Stimulated activated CD8-positive, alpha-beta memory T cell treated with anti-CD3 and anti-CD28 coated beads, Interleukin-4, amount 100 ng/mL, for 1 hour (primary cell): ENCODE measurements at places on chromosomes 2 and 18.

GRCh38 chr2:143229411-143229810 lies 100.2 kb downstream of the ARHGAP15 start:
- no peak for DNase-seq

DNA sequence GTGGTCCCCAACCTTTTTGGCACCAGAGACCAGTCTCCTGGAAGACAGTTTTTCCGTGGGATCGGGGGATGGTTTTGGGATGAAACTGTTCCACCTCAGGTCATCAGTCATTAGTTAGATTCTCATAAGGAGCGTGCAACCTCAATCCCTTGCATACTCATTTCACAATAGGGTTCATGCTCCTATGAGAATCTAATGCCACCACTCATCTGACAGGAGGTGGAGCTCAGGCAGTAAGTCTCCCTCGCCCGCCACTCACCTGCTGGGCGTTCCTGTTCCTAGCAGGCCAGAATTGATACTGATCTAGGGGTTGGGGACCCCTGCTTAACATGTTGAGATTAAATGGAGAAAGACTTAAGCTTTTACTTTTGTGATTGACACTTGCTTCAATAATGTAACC lies 9.9 kb downstream of the NABP1 start:
- no peak for DNase-seq

DNA sequence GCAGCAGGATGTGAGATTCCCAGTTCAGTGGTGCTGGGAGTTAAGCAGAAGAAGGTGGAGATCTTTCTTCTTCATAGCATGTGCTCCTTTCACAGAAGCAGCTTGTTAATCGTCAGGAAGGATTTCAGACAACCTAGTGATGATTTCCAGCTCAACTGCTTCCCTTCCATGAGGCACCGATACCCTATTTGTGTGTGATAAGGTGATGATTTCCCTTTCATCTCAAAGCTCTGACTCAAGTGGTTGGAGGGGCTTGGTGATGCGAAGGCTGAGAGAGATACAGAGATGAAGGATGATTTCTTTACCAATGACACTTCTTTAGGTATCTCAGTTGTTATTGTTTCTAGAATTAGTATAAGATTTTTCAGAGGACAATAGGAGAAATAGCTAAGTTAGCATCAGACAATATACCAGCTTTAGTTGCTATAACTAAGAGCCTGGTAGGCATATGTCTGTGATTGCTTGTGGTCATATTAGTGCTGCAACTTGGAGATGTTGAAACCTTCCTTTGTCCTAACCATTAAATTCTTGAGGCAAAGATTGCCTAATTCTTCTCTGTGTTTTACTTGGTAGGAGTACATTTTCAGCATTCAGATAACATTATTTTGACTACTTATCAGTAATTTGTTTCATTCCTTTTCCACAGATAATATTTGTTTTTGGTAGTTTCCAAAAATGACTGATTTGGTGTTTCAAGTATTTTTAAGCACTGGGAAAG lies 111.3 kb downstream of the PLCL1 start:
- no peak for DNase-seq

DNA sequence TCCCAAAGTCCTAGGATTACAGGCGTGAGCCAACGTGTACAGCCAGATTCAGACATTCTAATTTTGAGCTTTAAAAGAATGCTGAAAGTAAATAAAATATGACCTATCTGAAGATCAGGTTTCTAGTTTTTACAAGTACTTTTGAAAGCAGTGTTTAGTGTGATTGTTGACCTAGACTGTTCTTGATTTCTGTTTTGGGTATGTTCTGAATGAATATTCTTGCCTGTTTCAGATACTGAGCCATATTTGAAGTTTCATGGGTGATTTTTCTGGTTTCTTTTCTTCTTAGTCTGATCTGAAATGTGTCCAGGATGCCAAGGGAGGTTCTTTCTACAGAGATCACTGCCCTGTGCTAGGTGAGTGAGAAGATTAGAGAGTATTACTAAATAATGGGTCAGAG lies 37.2 kb downstream of the MIB1 start:
- no peak for DNase-seq

- no peak for DNase-seq
Measured at GRCh38 chr2:138760676-138761075, 19.5 kb downstream of the NXPH2 start.

- no peak for DNase-seq
Measured at GRCh38 chr2:134508391-134508790, 210.4 kb downstream of the TMEM163 start.

GRCh38 chr2:183081911-183082310 lies 3.4 kb downstream of the DUSP19 start:
- no peak for DNase-seq

GRCh38 chr2:173684896-173685459 lies 280.2 kb downstream of the SP3 start:
- DNase-seq = no peak

- DNase-seq = no peak
Measured at GRCh38 chr18:6681331-6681875, 48.1 kb upstream of the ARHGAP28 start.

DNA sequence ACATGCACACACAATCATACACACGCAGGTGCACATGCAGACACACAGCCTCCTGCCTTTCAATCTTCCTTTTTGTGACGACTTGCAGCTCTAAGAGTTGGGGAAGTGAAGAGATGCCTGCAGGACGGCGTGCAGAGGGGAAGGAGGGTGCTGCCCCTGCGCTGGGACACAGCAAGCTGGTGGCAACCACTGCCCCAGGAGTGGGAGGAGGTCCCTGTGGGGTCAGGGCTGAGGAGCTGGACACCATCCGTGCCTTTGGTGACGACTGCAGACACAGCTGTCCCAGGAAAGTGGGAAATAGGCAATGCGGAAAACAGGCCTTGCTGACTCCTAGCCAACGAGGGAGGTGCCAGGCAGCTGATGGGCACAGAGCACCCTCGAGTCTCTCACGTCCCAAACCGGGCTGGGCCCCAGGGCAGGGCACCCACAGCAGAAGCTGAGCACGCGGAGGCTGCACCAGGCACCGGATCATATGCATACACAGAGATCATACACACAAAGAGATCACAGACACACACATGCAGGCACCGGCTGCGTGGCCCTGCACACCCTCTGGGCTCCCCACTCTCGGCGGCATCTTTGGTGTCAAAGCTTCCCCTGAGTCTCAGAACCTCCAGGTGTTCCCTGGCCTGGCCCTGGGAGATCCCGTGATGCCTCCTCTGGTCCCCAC lies 146.1 kb downstream of the PXDN start:
- no peak for DNase-seq

GRCh38 chr18:10804126-10804525 lies 278.3 kb downstream of the NAPG start:
- DNase-seq = no peak

DNA sequence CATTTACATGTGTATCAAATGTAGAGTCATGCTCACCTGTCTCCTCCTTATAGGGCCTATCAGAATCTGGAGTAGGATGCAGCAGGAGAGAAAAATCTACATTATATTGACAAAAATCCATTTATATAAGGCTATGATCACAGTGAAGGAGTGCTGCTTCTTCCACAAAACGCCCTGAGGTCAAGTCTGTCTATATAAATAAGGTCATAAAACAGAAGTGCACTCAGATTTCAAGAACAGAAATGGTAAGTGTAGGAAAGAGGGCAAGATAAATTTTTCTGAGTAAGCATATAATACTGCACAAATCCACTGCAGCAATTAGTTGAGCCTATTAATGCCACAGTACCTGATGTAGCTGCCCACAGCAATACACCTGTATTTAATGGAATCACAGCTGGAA lies 51.8 kb downstream of the COL5A2 start:
- no peak for DNase-seq

- DNase-seq = no peak
Measured at GRCh38 chr2:16394072-16394985, 271.3 kb downstream of the CYRIA start.

GRCh38 chr18:62555135-62555534 lies 32.3 kb downstream of the ZCCHC2 start:
- DNase-seq = no peak

DNA sequence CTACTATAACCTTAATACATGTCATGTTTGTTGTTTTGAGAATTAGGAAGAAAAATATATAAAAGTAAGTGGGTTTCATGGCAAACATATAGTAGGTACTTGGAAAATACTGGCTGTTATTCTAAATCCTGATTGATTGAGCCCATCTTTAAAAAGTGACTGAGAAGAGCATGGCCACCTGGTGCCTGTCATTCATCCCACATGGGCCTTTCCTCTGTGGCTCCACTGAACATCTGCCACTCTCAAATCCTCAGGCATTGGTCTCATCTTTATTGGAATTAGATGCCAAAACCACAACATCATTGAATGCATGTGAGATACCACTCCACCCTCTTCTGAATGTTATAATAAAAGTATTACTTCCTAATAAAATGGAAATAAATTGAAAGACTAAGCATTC lies 101.6 kb upstream of the TTN start:
- no peak for DNase-seq

DNA sequence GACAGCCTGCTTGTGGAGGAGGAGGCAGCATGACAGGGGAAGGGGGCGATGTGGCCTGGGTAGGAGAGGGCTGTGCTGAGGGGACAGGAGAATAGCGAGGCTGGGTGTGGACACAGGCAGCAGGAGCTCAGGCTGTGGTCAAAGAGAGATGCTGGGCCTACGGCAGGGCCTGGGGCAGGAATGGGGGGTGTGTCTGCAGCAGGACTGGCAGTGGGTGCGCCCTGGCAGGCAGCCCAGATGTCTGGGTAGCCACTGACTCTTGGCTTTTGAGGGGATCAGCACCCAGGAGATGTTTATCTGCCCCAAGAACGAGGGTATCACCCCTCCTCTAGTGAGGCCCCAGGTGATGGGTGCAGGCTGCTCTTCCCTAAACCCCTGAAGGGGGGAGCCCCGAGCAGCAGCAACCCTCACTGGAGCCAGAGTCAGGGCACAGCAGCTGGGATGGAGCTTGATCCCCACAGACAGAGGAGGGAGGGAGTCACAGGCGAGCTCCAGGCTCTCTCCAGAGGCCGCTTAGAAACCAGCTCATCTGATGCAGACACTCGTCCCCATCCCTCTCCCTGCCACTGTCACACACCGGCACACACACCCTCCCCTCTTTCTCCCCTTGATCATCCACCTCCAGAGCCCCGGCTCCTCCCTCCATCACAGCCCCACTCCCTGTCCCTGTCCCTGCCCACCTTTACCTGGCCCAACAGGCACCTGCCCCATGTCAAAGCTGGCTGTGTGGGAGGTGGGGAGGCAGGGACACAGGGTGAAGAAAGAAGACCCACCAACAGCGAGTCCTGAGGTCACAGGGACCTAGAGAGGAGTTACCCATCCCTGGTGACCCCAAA lies 29.8 kb upstream of the TNS1 start:
- no peak for DNase-seq

- no peak for DNase-seq
Measured at GRCh38 chr18:35451032-35451431, 46.7 kb downstream of the INO80C start.

DNA sequence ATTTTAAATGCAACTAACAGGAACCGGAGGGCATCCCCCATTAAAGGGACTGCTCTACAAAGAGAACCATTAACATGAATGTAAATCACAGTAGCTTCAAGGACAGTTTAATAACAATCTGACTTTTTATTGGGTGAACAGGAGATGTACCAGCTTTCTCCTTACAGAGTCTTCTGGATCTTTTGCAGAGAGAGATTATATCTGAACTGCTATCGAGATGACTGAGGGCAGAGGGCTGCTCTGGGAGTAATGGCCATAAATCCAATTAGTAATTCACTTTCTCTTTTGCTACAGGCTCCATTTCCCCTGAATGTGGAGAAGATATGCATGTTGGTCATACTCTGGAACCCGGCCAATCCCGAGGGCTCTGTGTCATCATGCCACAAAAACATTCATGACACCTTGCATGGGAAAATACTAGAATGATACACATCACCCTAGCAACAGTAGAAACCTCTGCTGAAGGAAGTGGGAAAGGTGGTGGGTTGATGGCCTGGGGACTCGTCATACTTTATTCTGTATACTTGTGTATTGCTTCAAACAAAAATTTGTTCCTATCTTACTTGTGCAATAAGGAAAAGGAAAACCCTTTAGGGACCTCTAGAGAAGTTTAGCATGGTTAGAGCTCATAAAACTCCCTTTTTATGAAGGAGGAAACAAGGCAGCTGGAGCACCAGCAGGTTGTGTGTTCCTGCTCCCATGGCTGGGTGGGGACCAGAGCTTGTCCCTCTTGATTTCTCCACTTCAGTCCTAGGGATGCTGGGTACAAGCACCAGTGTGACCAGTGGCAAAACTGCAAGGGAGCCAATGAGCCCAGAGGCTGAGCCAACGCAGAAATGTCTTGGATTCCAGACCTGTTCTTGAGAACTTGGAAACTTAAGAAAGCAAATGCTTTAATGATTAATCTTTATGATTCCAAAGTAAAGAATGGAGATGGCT lies 26.0 kb downstream of the CTAGE1 start:
- peak; percentile 33 for DNase-seq

DNA sequence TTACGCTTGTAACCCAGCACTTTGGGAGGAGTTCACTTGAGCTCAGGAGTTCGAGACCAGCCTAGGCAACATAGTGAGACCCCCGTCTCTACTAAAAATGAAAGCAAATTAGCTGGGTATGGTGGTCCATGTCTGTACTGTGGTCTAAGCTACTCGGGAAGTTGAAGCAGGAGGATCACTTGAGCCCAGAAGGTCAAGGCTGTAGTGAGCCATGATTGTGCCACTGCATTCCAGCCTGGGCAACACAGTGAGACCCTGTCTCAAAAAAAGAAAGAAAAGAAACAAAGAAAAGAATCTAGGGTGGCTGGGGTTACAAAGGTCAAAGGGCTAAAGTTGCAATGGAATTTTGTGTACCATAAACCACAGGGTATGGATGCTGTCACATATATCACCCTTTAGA lies 41.3 kb downstream of the KIF3C start:
- DNase-seq = no peak

DNA sequence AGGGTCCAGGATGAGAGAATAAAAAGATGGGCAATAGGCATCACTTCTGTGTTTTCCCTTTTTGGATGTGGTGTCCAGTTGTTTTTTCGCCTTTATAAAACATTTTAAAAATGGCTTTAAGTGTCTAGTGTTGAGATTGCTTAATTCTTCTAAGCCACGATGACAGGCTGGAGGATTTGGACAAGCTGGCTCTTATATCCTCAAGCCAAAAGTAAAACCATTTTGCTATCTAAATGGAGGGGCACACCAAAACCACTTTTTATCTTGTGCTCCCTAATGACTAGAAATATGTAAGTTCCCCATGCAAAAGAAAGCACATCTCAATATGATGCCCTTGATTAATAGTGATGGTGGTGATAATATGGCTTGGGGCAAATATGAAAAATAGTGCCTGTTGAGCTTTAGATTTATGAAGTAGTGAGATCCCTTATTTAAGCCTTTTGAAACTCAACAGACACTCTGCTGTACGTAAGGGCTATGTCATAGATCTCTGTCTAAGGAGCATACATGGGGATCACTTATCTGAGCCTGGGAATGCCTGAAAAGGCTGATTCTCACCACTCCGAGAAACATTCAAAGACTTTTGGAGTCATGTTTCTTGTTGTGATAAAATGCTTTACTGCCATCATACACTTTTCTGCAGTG lies 185.5 kb downstream of the KCNS3 start:
- DNase-seq = no peak

- no peak for DNase-seq
Measured at GRCh38 chr2:8197101-8197500, 484.8 kb upstream of the ID2 start.

GRCh38 chr2:232421189-232421785 lies 14.6 kb downstream of the ALPG start:
- DNase-seq = no peak
